ENCODE measurements at places on chromosomes 6 and 20.

GRCh38 chr20:25529295-25529951 lies 55.9 kb downstream of the NINL start:
- no peak for DNase-seq

DNA sequence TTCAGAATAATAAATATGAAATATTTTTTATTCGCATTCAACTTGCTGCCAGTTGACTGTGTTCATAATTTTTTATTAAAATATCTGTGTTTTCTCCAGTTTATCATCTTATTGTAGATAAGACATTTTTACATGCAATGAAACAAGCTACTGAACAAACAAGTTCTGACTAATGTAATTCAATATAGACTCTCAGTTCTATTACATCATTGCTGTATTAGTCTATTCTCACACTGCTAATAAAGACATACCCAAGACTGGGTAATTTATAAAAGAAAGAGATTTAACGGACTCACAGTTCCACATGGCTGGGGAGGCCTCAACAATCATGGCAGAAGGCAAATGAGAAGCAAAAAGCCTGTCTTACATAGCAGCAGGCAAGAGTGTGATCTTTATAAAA lies 1357.7 kb upstream of the CITED2 start:
- DNase-seq: no peak

- DNase-seq: no peak
Observed at GRCh38 chr6:34189806-34190503, 44.1 kb upstream of the GRM4 start.

GRCh38 chr20:9490161-9490560 lies 24.2 kb upstream of the LAMP5 start:
- no peak for DNase-seq

DNA sequence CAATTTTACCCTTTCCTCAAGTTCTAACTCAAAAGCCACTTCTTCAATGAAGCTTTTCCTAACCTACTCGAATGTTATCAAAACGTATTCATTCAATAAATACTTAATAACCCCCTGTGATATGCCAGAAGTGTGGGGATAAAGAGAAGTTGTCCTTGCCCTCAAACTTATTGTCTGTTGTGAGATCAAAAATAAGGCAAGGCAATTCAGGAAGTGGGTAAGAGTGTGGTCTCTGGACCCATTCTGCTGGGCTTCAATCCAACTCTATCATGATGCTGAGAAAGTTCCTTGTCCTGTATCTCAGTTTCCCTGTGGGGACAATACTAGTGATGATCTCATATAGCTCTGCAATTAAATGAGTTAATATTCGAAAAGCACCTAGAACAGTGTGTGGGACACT lies 92.8 kb downstream of the PRDM1 start:
- DNase-seq: no peak

DNA sequence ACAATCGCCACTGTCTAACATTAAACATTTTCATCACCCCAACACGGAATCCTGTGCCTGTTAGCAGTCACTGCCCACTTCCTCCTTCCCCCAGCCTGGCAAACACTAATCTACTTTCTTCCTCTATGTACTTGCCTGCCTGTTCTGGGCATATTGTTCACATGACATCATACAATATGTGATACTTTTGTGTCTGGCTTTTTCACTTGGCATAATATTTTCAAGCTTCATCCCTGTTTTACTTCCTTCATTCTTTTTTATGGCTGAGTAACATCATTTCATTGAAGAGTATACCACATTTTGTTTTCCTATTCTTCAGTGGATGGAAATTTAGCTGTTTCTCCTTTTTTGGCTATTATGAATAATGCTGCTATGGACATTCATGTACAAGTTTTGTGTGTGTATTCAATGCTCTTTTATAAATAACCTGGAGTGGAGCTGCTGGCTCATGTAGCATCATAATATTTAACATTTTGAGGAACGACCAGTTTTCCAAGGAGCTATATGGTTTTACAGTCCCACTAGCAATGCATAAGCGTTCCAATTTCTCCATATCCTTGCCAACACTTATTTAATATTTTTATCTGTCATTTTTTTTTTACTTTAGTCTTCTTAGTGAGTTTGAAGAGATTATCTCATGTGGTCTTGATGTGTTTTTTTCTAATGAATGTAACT lies 360.1 kb downstream of the HDGFL1 start:
- no peak for DNase-seq

DNA sequence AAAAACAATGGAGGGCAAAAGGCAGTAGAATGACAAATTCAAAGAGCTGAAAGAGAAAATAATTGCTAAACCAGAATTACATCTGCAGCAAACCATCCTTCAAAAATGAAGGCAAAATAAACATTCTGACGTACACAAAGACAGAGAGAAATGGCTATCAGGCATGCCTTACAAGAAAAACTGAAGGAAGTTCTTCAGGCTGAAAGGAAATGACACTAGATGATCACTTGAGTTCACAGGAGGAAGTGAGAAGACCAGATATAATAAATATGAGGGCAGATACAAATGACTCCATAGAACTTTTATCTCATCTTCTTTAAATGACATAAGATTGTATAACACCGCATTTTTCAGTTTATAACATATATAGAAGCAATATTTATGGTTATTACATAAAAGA lies 30.0 kb downstream of the DZANK1 start:
- no peak for DNase-seq

GRCh38 chr20:57476641-57477461 lies 48.1 kb downstream of the CTCFL start:
- DNase-seq: no peak

- no peak for DNase-seq
Observed at GRCh38 chr6:101083533-101084175, 202.5 kb upstream of the ASCC3 start.

- no peak for DNase-seq
Observed at GRCh38 chr6:56864171-56864616, 90.7 kb upstream of the BEND6 start.

DNA sequence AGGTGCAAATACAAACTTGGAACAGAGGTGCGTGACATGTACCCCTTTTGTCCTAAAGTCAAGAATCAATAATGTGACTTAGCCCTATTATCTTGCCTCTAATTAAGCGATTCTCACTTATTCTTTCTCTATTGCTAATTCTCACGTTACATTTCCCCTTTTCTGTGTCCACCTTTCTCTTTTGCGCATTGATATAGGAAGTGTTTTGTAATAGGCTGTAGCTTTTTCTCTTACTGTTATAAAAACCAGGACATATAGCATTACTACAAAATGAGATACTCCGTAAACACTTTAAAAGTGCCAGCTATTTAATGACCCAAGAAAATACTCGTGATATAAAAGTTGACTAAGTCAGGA lies 669 bp upstream of the TMEM30A start:
- no peak for DNase-seq

- DNase-seq: no peak
Observed at GRCh38 chr20:50918403-50918802, 12.8 kb downstream of the ADNP start.

DNA sequence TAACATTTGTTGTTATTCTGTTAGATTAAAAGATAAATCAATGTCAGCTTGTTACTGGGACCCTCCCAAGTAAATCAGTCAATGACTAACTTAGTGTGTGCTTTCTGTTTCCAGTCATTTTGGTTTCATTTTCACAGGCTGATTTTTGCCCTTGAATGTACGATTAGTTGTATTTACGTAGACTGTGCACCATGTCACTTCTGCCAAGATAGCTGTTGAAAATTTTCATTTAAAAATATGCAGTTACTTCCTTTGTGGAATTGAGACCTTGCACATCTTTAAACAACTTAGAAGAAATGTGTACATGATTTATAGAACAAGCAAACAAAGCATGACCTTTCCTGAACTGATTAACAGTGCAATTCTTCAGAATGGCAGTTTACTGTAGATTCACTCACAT lies 944.8 kb upstream of the CITED2 start:
- DNase-seq: no peak

- no peak for DNase-seq
Observed at GRCh38 chr6:44980841-44981240, 347.3 kb upstream of the RUNX2 start.

GRCh38 chr6:157813191-157813590 lies 9.9 kb upstream of the SNX9 start:
- no peak for DNase-seq

DNA sequence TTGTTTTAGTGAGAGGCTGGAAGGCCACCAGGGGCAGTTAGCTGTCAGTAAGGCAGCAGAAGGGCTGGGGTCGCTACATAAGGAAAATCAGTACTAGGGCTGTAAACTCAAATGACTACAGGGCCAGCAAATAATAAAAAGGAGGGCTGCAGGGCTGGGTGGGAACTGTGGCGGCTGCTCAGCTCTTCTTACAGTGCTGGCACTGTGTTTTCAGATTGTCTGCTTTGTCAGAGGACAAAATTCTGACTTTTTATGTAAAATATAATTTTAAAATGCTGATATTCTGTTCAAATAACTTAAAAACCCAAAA lies 23.2 kb downstream of the HLA-A start:
- no peak for DNase-seq
